ENCODE measurements at places on chromosomes 7 and 10.

DNA sequence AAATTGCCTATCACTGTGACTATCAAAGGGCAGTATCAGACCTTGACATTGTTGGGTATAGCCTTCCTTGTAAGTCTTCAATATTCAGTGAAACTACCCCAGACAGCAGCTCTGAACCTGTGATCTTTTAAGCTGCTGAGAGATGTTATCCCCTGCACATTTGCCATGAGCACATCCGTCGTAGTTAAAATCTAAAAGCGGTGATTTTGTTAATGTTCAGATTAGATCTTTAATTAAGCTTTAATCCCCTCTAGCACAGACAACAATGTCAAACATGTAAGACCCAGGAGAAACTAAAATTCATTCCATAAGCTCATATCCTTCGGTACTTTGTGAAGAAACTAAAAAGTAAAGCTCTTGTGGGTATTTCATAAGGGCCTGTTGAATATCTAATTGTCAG lies 105.8 kb downstream of the MALRD1 start:
- DNase-seq: no peak

- DNase-seq: no peak
These were observed 244.4 kb downstream of the TNS3 start for GRCh38 chr7:47337531-47337930.

DNA sequence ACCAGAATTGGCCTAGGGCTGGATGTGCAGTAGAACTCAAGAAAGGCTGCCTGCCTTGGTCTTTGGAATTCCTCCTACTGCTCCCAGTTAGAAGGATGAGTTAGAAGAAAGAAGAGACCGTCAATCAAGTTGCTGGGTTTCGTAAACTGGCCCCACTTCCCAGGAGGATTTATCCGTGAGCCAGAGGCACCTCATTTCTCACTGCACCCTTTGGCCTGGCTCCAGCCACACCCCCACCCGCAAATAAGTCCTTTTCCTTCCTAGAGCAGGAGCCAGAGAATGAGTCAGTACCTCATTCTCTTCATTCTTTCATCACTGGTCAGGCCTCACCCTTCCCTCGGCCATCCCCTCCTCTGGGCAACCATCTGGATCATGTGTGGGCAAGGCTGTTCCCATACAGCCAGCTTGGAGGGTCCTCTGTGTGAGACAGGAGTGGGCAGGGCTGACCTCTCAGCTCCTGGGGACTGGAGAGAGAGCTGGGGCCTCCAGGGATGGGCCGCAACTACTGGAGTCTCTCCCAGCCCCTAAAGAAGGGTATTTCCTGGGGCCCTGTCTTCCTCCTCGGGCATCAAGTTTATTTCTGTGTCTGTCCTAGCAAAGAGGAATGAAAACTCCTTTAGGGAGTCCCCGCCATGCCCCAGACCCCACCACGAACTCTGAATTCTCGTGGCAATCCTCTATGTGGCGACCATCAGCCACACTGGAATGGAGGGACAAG lies 87.2 kb upstream of the DUSP5 start:
- peak; percentile 82 for DNase-seq

DNA sequence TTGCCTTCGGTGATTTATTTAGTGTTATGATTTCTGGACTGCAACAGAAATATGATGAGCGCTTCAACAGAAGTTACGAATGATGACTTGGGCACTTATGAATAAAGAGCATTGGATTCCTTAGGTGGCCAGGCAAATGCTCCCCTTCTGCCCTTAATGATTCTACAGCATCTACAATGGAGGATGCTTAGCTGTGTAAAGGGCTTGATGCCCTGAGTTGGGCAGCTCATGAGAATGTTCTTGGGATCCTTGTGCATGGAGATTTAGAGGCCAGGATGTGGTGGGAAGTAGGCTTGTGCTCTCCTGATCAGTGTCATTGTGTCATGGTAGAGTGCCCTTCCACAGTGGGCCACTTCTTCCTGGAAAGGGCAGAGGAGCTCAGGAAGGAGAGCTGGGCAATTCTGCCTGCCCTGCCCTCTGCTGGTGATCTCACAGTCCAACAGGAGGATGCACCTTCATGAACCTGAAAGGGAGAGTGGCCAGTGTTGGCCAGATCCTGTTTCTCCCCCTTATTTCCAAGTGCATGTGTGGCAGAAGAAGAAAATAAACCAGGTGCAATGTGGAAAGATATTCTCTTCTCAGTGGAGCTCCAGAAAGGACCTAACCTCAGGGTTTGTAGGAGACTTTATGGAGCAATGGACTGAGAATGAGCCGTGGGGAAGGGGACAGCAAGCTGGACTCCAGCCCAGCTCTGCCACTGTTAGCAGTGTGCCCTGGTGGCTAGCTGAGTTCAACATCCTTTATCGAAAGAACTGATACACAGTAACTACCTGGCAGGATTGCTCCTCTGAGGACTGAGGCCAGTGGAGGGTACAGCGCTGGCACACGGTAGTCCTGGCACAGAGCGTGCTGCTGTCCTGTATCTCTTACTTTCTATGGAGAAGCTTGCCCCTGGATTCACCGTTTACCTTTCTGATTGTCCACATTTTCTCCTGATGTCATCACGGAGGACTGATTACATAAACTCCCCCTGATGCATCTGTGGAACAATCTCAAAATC lies 182.9 kb downstream of the BMPER start:
- no peak for DNase-seq

- DNase-seq: peak; percentile 21
These were observed 247.9 kb upstream of the PTN start for GRCh38 chr7:137591421-137591837.

- no peak for DNase-seq
These were observed 325.1 kb downstream of the GALNT17 start for GRCh38 chr7:71457021-71457420.

DNA sequence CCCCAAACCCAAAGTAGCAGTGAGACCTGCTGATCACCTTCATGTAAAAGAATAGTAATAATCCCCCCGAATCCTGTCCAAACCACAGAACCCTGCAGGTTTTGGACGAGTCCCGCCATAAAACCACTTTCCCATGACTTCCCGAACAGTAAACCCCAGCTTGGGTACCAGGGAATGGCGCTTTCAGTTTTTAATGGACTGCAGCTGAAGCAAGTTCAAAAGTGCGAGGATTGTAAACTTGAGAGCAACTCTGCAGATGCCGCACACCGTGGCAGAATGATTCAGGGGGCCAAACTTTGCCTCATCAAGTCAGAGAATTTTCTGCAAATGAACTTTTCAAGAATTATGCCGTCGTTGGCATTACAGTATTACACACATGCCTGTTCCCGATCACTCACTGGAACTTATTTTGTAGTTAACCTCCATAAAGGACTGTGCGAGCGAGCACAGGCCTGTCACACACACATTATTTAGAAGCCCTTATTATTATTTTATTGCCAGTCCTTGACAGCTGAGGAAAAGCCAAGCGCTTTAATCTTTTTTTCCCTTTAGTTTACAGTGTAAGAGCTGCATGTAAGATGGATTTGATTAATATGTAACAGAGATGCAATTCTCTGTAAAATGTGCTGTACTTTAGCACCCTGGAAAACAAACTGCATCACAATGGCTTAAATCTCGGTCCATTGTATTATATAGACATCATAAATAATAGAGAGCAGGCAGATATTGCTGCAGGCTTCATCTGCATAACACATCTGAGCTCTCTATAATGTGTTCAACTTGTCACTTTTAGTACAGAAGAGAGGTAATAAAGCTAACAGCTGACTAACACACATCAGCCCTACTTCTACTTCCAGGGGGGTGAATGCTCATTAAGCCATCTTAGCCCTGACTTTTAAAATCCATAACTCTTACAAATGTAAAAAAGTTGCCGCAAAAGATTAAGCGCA lies 493.5 kb upstream of the GALNT17 start:
- no peak for DNase-seq

- DNase-seq: no peak
These were observed 861 bp upstream of the USP6NL start for GRCh38 chr10:11612021-11613001.

DNA sequence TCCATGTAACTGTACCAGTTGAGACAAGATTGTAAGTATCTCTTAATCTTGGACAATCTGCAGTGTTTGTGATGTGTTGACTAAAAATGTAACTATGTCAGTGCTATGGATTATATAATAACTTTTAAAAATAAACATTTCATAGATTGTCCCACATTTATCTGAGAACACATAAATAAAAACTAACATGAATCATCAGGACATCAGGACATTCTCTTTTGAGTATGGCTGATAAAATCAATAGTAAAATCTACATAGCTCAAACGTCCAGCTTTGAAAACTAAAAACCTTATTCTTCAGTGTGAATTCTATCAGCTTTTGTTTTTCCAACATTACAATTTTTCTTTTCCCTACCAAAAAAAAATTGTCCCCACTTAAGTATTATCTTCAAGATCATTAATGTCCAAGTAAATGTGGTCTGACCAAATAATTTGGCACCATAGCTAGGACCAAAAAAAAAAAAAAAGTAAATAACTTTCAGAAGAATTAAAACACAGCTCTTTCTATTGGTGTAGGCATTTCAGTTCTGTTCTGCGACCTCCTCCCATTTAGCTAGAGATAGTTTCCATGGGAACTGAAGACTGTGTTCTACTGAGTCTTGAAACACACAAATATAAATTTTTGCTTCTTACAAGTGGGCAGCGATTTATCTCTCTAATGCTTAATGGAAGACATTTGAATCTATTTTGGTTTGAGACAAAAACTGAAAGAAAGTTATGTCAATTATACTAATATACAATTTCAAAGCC lies 123.0 kb upstream of the SGCE start:
- DNase-seq: no peak

GRCh38 chr10:30185916-30186315 lies 126.5 kb upstream of the JCAD start:
- DNase-seq: peak; percentile 43

DNA sequence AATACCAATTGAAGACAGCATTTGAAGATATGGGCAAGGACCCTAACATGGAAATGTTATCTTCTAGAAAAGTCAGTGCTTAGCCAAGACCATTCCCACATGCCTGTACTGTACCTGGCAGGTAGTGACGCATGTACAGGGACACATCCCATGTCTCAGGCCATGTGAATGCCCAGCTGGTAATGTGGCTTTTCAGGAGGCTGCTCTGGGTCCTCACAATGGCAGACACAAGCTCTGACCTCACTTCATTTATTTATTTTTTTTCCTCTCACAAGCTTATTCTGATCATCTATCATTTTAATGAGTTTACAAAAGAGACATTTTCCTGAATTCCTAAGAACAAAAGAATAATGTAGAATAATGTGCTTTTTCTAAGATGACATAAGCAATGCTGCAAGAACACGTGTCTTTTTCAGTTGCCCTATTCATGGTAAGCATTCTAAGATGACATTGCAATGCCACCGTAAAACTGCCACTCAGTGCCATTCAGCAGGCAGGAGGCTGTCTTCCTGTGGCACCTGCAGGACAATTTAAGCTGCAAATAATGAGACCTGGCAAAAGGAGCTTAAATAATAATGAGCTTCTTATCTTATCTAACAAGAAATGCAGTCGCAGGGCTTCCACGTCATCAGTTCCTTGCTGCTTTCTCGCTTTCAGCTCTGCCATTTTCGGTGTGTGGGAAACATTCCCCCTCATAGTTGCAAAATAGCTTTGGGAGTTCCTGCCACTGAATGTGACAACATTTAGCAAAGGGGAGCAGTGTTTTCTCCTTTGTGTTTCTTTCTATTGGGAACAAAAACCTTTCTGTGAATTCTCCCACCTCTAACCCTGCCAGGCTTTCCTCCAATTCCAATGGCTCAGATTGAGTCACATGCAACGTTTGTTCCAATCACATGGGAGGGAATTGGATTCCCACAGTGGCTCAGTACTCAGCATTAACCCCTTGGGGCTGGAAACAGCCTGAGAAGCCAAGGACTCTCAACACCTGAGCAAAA lies 113.0 kb downstream of the SEC23IP start:
- DNase-seq: no peak

DNA sequence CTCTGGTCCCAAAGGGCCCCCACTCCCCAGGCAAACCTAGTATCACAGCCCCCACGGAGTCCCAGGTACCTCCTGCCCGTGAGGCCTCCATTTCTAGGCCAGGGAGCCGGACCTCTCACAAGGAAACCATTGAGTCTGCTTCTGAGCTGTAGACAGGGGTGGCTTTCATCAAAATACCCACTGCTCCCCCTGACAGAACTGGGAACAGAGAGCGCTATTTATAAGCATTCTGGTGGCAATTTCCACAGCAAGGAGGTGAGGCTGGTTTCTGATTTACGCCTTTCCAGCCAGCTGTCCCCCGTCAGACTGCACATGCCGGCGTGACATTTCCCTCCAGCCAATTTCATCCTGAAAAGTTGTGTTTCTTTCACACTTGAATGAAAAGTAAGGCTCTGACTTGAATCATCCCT lies 407.5 kb upstream of the PRKCQ start:
- no peak for DNase-seq

- DNase-seq: no peak
These were observed 58.6 kb downstream of the RAMP3 start for GRCh38 chr7:45216181-45216580.

GRCh38 chr10:114955984-114956383 lies 18.0 kb downstream of the TRUB1 start:
- no peak for DNase-seq

DNA sequence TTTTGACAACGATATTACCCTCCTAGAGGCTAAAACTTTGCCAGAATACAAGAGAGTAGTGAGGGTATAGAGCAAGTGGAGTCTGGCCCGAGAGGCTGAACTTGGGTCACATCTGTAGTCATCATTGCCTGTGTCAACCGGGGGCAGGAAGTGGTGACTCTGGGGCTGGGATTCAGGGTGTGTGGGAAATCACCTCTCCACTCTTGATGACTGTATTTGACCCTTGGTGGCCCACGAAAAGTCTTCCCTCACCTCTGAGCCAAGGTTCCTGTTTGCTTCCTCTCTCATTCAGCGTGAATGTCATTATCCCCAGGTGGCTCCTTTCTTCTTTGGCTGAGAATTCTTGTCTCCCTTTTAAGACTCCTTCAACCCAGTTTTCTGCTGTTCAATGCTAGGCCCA lies 240.4 kb downstream of the ABCA13 start:
- no peak for DNase-seq

GRCh38 chr7:87148332-87148955 lies 3.8 kb upstream of the DMTF1 start:
- DNase-seq: no peak

Measured in HFF-Myc (cell line).